ENCODE measurements at places on chromosomes 12 and 14. TPM values are rescaled to one million over a fixed set of nuclear protein-coding genes. Genes with fewer than 3 reads are reported as not detected.

The SUDS3 gene
- 36.4 TPM for total RNA-seq

The GNG2 gene
- 10.0 TPM for total RNA-seq

The STRN3 gene
- total RNA-seq, result 67.2 TPM

The TAS2R31 gene
- 13.6 TPM for total RNA-seq

The TAS2R19 gene
- total RNA-seq, result 6.3 TPM

The LMO3 gene
- 3.6 TPM for total RNA-seq

Data from fibroblast of the aortic adventitia (primary cell).